ENCODE measurements at places on chromosomes 1 and 21. TPM values are rescaled to one million over a fixed set of nuclear protein-coding genes. Genes with fewer than 3 reads are reported as not detected.

The NSL1 gene
- 17.9 TPM for total RNA-seq

The ZNF436 gene
- total RNA-seq, result 12.2 TPM

The INAVA gene
- not detected for total RNA-seq

The PIGR gene
- total RNA-seq, result not detected

The LAPTM5 gene
- total RNA-seq, result 0.72 TPM

The IFNLR1 gene
- total RNA-seq, result not detected

The DDOST gene
- total RNA-seq, result 405 TPM

The OR2T2 gene
- total RNA-seq, result not detected

The TTLL7 gene
- 1.6 TPM for total RNA-seq

The OR2AJ1 gene
- total RNA-seq, result not detected

The TACSTD2 gene
- not detected for total RNA-seq

The NBPF19 gene
- 5.1 TPM for total RNA-seq

The DNASE2B gene
- not detected for total RNA-seq

The AMY1B gene
- total RNA-seq, result not detected

The AJAP1 gene
- total RNA-seq, result not detected

The ZNF669 gene
- total RNA-seq, result 3.2 TPM

The RPS6KC1 gene
- total RNA-seq, result 13.0 TPM

The C1orf141 gene
- not detected for total RNA-seq

The LHX8 gene
- not detected for total RNA-seq

The TNFRSF8 gene
- total RNA-seq, result 0.18 TPM

The LEPROT gene
- total RNA-seq, result 70.6 TPM

The THEM5 gene
- total RNA-seq, result not detected

The TMEM82 gene
- not detected for total RNA-seq

The PANK4 gene
- total RNA-seq, result 13.5 TPM

The OR2L13 gene
- total RNA-seq, result not detected

Data from cardiac atrium fibroblast (primary cell).